Panc1 (cell line): ENCODE measurements at places on chromosomes 6 and 20.

DNA sequence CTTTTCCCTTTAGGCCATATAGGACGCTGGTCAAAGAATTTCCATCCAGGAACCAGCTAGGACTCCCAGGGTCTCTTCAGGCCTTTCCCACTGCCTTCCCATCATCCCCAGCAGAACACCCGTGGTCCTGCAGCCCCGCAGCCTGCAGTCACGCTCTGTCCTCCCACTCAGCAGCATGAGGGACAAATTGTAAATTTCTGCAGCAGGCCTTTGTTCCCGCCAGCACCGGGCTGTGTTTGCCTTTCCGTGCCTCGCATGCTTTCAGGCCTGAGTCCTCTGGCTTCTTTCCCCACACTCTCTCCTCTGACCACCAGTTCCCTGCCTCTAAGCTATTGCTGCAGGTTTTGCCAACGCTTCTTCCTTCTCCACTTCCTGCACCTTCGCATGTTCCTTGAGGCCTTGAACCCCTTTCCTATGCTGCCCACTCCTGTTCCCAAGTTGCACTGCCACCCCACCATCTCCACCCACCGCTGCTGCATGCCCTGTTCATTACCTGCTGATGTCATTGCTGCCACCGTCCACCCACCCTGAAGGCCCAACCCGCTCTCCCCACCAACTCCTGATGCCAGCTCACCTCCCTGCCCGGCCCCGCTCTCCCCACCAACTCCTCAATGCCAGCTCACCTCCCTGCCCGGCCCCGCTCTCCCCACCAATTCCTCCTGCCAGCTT is 49.8 kb downstream of the RNASET2 start:
- no peak for DNase-seq

GRCh38 chr6:39227476-39227875 is 1.8 kb downstream of the KCNK5 start:
- no peak for DNase-seq

GRCh38 chr6:51398793-51399192 is 580.1 kb downstream of the TFAP2B start:
- no peak for DNase-seq

DNA sequence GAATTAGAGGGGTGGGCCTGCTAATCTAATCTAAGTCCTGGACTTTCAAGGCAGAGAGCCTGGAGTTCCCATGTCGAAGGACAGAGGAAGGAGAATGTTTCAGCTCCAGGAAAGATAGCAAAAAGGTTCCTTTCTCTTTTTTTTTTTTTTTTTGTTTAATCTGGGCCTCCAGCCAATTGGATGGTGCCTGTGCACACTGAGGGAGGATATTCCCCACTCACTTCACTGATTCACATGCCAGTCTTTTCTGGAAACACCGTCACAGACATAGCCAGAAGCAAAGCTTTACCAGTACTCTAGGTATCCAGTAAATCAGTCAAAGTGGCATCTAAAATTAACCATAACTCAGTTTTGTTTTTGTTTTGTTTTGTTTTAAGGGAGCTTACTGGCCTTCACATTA is 721.1 kb downstream of the TENT5A start:
- no peak for DNase-seq

- no peak for DNase-seq
These were observed 8.6 kb upstream of the SERPINB6 start for GRCh38 chr6:2979819-2980464.

GRCh38 chr6:5506597-5506996 is 245.3 kb downstream of the FARS2 start:
- no peak for DNase-seq

DNA sequence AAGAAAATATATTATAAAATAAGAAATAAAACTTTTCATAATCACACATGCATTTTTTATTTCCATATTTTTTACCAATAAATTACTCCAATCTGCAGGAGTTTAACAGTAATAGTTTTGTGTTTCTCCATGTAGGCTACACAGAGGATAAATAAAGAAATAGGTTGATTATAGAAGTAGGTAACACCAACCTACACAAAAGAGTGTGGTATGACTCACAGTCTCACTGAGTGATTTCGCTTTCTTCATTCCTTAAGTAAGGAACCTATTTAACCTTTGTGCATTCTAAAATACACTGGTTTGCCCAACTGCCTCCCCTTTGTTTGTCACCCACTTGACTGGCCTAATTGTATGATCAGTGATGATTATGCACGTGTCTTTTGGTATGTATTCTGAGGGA is 244.2 kb upstream of the RIMS1 start:
- DNase-seq: no peak
